ENCODE measurements at places on chromosomes 12 and 14.

DNA sequence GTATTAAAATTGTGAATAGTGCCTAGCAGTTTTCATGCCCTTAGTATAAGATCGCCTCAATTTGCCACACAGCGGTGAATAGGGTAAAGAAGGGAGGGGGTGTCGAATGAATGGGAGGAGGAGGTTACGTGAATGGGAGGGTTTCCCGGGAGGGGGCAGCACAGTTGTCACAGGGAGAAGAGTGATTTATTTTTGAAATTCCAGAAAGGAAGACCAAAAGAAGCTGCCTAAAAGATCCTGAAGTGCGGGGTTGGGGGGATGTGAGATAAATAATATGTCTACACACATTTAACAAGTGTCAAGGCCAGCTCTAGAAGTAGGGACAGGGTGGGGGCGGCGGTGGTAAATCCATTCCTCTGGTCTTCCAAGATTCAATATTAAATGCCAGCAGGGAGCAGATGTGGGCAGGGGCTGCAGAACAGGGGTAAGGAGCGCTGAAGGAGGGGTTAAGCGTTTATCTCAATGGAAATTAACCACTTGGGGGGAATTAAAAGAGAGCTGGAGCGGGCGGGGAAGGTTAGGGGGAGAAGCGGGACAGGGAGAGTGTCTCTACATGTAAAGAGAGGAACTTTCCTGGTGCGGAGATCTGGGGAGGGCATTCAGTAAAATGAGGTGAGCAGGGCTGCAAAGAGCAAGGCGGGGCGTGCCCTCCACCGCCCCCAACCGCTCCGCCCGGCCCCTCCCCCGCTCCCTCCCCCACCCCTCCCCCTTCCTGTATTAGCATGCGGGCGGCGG, 867 bp downstream of the C12orf42 start:
- no peak for DNase-seq

- no peak for DNase-seq
These were observed 1.5 kb downstream of the AMN start for GRCh38 chr14:102923925-102924486.

DNA sequence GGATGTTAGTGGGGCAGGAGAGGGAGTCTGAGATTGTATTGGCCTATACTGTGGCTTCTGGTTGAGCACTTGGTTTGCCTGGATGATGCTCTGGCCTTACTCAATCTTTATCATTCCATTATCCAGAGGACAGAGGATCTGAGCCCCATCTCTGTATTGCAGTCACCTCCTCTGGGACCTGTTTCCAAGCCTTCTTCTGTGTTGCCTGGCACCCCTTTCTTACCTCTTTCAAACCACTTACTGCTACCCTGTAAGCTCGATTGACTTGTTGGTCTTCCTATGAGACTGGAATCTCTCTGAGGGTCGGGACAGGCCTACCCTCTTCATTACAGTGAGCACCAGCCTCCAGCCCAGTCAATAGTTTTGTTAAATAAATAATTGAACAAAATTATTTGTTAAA, 3.0 kb upstream of the FOS start:
- DNase-seq, result no peak

DNA sequence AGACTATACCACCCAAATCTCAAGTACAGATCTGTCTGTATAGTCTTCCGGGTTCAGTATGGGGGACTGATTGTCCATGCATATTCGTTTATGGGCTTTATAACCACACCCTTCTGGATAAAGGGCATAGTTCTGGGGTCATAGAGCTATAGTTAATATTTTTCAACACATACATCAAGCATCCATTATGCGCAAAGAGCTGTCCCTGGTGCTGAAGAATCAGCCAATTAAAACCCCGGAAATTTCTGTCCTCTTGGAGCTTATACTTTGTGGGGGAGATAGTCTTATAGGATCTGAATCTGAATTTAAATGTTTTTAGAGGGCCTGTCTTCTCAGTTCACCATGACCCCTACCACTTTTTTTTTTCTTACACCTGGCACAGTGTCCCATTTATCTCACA, 256.7 kb downstream of the SUDS3 start:
- no peak for DNase-seq

DNA sequence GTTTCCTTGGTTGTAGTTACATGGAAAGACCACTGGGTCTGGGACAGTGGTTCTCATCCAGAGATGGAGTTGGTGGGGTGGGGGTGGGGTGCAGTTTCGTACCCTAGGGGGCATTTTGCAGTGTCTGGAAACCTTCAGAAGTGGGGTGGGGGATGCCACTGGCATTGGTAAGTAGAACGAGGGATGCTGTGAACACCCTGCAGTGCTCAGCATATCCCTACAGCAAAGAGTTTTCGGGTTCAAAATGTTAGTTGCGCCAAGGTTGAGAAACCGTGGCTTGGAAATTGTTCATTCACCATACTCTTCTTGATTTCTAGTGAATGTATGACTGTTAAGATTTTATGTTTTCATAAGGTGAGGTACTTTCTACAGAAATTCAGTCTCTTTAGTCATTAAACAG, 28.7 kb downstream of the TRAF3 start:
- no peak for DNase-seq

DNA sequence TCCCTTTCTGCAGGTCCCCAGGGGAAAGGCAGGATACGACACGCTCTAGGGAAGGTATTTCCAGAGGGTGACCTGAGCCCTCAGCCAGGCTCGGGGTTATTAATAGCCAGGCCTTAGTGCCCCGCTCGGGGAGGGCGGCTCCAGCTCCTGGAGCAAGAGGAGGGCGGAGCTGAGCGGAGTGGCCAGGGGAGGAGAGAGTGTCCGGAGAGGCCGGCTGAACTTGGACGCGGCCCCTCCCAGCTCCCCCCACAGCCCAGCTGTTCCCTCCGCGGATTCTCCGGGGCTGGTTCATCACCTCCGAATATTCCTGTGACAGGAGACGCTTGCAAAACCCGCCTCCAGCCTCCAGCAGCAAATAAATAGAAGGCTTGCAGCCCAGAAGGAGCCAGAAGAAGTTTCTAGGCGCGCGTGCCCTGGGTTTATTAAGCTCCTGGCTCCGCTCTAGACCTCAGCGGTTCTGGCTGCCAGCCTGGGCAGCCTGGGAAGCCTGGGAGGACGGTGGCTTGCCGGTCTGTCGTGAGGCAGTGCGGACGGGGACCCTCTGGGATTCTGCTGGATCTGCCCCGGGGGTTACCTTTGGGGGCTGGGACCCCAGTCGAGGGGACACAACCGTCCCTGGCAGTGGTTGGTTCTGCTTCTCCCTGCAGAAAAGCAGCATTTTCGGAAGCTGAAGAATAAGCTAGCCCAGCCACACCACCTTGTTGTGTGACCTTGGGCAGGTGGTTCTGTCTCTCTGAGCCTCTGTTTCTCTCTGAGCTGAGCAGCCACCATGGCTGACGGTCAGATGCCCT, at the start of gene HSPB8:
Gene HSPB8, plus strand, starts transcription at position 388 of the 791 bp plus-strand sequence. Its CDS starts 382 bp downstream, at position 770.
- DNase-seq, result no peak

DNA sequence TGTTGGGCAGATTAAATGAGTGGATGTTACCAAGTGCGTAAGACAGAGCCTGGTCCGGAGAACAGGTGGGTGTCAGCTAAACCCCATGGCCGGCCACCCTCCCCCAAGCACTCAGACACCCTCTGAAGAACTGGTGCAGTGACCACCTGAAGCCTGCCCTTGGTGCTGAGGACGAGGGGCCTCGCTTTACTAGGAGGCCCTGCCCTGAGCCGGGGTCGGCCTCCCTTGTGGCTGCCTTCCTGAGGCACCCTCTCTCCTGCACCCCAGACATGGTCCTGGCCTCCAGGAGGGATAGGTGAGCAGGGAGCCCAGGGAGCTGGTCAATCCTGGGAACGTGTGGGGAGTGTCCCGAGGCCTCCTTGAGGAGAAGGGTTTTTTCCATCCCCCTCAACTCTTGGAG, 4.9 kb upstream of the KIF26A start:
- DNase-seq, result no peak

GRCh38 chr12:128449146-128449894, 182.3 kb downstream of the TMEM132C start:
- no peak for DNase-seq

Data from stimulated activated CD4-positive, alpha-beta T cell treated with anti-CD3 and anti-CD28 coated beads, TNF-alpha, amount 100 ng/mL, for 24 hours (primary cell).